ENCODE measurements at places on chromosomes 7 and 10. TPM values are rescaled to one million over a fixed set of nuclear protein-coding genes. Genes with fewer than 3 reads are reported as not detected.

Gene PHKG1
- 2.2 TPM for total RNA-seq

Gene CALML5
- not detected for total RNA-seq

Gene CDHR1
- total RNA-seq, result 0.38 TPM

Gene CCDC126
- total RNA-seq, result 9.5 TPM

Gene AFAP1L2
- 1.9 TPM for total RNA-seq

Gene SLC18A2
- total RNA-seq, result not detected

Gene CRYGN
- total RNA-seq, result 0.35 TPM

Gene MYO3A
- total RNA-seq, result not detected

Gene PLXDC2
- total RNA-seq, result not detected

Gene TMEM196
- not detected for total RNA-seq

Gene LRMDA
- not detected for total RNA-seq

Gene MKX
- total RNA-seq, result 0.23 TPM

Gene FAM25A
- not detected for total RNA-seq

Gene YKT6
- total RNA-seq, result 59.1 TPM

Gene DPCD
- total RNA-seq, result 5.2 TPM

Gene MOGAT3
- total RNA-seq, result not detected

Gene CALML3
- total RNA-seq, result not detected

Gene CDK14
- total RNA-seq, result not detected

Gene PRPS1L1
- not detected for total RNA-seq

Gene CD36
- not detected for total RNA-seq

Gene TMEM184A
- total RNA-seq, result not detected

Gene GNGT1
- total RNA-seq, result not detected

Gene NPTX2
- total RNA-seq, result not detected

Gene ECHDC3
- total RNA-seq, result not detected

Gene EVX1
- total RNA-seq, result not detected

Gene MSMB
- total RNA-seq, result not detected

Gene MAT1A
- not detected for total RNA-seq

Gene DCLRE1A
- total RNA-seq, result 18.2 TPM

Gene SCRN1
- total RNA-seq, result 2.0 TPM

Gene NUTM2E
- total RNA-seq, result 0.18 TPM

Gene FGFBP3
- 1.3 TPM for total RNA-seq

Gene PRLHR
- total RNA-seq, result not detected

Gene MACROH2A2
- total RNA-seq, result 5.5 TPM

Gene PODXL
- 1.6 TPM for total RNA-seq

Gene SHTN1
- 0.28 TPM for total RNA-seq

Gene KCP
- 0.33 TPM for total RNA-seq

Gene CLCN1
- total RNA-seq, result 0.10 TPM

Gene ARHGAP22
- 0.25 TPM for total RNA-seq

Data from activated CD4-positive, alpha-beta memory T cell treated with anti-CD3 and anti-CD28 coated beads, Interleukin-2, amount 10 ng/mL, durations not matched to agents 7 days and 5 days (primary cell).